OCI-M1 (cell line): ENCODE measurements at places on chromosomes 11 and 22.

- no peak for DNase-seq
Measured at GRCh38 chr22:46598224-46598623, 22.0 kb upstream of the GRAMD4 start.

DNA sequence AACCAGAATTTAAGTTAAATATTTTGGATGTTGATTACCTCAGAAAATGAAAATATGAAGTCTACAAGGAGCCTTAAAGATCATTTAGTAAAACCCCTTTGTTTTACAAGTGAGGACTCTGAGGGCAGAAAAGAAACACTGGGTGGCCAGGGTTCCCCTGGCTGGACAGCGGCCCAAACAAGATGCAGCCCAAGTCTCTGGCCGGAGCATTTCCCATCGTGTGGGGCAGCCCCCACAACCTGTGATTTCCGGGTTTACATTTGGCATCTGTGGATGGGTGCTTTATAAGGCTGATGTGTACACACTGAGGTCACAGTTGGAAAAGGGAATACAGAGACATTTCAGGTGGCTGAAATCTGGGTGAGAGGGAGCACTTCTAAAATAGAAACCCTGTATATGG is 28.8 kb upstream of the B3GAT1 start:
- DNase-seq, result no peak

DNA sequence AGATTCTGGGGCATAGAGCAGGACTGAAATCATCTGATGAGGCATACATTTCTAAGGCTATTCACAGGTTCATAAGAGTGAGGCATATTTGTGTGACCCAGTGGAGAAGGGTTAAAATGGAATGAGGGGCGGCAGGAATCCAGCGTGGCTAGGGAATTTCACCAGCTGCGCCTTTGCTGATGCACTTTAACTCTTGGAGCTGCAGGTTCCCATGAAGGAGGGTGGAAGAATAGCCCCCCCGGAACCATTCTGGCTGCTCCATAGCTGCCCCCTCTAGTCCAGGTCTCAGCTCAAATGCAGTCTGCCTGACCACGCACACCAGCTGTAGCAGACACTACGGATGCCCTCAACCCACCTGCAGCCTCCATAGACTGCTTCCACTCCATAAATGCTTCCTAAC is 31.5 kb downstream of the TENM4 start:
- no peak for DNase-seq

DNA sequence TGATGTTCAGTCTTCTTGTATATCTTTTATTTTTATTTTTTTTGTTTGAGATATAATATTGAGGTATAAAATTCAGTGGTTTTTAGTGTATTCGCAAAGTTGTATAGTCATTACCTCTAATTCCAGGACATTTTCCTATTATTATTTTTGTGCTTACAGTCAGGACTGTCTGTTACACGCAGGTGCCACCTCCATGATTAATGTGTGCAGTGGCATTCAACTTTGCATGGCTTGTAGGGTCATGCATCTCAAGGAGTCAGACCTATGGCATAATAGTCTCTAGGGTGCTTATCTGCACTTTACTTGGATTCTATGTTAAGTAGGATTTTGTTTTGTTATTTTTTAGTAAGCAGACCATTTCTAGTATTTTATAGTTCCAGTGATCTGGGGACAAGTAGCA is 1.0 kb downstream of the CTR9 start:
- DNase-seq, result peak; percentile 37

GRCh38 chr11:111423250-111423615 is 44.2 kb upstream of the POU2AF1 start:
- DNase-seq, result no peak

- no peak for DNase-seq
Measured at GRCh38 chr11:122670131-122670530, 14.6 kb downstream of the UBASH3B start.

DNA sequence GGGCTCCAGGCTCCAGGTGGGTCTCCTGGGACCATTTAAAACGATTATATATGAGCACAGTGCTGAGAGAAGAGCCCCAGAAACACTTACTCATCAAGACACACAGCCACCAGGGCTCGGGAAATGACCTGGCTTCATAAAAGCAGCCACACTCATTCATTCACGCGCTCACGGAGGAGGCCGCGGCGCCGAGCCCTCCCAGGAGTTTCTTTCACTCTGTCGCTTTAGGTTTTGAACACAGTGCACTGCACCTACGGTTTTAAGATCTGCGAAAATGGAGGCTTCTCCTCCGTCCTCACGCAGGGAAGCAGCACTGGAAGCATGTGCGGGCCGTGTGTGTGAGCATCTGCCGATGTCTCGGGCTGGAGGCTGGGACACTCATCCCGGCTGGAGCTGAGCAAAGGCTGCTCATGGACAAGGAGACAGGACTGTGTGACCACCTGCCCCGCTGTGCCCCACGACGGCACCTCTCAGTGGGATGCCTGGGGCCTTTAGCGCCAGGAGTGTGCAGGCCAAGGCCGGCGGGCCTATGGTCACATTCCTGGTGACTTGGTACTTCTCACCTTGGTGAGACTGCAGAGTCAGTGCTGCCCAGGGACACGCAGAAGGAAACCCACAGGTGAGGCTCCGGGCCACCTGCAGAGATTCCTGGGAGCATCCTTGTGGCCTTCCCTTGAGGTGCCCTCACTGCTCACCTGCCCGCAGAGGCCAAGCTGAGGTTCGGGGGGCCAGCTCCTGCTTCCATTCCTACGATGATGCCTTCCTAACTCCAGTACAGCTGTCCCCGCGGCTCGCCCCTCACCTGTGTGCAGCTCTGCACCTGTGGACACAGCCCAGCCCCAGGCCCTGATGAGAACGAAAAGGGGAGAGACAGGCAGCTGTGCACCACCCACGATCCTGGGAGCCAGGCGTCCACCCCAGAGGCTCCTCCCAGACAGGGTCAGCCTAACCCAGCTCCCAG is 872.0 kb downstream of the BRD1 start:
- DNase-seq, result no peak

- no peak for DNase-seq
Measured at GRCh38 chr11:1339066-1339675, 29.7 kb upstream of the TOLLIP start.

- no peak for DNase-seq
Measured at GRCh38 chr11:57476757-57477506, 16.6 kb downstream of the RTN4RL2 start.

DNA sequence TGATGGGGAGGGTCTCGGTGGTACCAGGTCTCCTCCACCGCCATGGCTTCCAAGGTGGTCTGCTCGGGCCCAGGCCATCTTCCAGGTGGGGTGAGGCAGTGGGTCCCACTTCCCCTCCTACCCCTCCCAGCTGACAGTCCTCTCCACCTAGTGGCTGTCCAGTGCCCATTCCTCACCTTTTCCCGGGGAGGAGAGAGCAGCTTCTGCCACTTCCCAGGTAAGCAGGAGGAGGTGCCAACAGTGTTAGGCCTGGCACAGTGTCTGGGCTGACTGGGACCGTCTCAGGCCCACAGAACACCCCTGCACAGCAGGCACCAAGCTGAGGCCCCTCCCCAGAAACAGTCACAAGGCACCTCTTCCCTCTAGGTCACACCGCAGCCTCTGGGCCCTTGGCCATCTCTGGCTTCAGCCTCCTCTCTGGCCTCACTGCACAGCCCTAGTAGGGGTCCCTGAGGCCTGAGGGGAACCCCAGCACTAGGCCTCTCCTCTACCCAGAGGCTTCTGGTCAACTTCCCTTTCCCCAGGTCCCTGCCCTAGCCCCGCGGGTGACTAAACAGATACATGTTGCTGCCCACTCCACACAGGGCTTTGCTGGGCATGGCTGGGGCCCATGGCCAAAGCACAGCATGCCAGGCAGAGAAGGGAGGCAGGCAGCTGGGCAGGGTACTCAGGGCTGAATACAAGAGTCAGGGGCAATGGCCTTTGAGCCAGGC is 2.3 kb upstream of the ANKRD13D start:
- DNase-seq, result no peak

DNA sequence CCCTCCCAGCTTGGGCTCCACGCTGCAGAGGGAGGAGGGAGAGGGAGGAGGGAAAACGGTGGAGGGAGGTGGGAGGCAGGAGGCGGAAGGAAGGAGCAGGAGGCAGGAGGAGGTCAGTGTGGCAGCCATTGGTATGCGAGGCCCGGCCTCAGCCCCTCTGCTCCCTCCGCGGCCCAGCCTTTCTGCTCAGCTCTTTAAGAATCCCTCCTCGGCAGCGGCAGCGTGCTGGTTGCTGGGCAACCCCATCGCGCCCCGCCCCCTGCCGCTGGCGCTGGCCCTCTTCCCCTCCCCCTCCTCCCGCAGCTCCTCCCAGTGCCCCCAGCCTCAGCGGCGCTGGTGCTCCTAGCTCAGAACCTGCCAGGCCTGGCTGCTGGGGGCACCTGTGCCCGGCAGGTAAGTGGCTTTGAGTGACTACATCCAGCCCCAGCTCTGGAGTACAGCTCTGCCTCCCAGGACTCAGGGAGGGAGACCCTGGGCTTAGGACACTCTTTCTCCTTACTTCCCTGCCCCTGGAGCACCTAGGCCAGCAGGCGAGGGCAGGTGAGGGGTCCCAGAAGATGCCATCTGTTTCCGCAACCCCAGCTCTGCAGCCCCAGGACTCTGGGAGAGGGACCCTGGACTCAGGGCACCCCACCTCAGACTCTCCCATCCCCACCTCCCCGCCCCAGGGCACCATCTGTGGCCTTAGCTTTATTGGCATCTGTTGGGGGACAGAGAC is 7.2 kb upstream of the FLRT1 start:
- no peak for DNase-seq

DNA sequence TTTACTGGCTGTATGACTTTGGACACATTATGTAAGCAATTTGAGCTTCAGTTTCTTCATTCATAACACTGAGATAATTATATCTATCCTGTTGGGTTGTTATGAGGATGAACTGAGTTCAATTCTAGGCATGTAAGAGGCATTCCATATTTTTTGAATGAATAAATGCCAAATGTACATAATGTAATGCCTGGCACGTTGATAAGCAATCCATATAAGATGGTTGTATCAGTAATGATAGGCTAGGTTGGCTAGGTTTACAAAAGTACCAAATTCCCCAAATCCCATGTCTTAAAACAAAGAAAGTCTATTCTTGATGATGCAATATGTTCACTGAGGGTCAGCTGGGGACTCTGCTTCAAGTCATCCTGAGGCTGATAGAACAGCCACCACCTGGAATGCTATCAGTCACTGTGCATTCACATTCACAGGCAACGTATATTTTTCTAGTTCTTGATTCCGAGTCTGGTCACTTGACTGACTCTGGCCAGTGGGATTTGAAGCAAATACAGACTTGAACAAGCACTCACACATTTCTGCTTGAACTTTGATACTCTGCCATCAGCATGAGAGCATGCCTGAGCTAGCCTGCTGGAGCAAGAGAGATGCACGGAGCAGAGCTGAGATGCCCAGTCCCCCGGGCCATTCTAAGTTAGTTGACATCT is 104.0 kb upstream of the TIMP3 start:
- no peak for DNase-seq

GRCh38 chr11:69054397-69055211 is 5.9 kb downstream of the TPCN2 start:
- no peak for DNase-seq

DNA sequence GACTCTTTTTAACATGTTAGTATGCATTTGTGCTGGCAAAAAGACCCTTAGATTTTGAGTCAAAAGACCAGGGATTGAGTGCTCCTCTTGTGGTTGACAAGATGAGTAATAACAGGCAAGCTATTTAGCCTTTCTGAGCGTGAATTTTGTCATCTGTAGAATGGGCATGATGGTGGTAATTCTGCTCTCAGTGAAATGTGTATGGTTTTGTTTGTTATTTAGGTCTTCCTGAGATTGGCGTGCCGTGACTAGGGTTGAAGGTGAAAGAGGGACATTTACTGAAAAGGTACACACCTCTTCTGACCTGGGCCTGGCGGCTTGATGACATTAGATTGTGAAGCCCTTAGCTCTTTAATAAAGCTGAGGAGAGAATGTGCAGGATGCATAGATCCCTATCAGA is 8.4 kb upstream of the CEP295 start:
- DNase-seq, result no peak

- DNase-seq, result no peak
Measured at GRCh38 chr11:15114501-15115475, at the start of gene INSC. INSC (plus strand) TSS chr11:15114923; CDS start chr11:15149175, 34,252 bp downstream.

- DNase-seq, result no peak
Measured at GRCh38 chr22:49737101-49737551, 90.5 kb downstream of the BRD1 start.

GRCh38 chr11:114813189-114813718 is 134.9 kb downstream of the NXPE2 start:
- no peak for DNase-seq

DNA sequence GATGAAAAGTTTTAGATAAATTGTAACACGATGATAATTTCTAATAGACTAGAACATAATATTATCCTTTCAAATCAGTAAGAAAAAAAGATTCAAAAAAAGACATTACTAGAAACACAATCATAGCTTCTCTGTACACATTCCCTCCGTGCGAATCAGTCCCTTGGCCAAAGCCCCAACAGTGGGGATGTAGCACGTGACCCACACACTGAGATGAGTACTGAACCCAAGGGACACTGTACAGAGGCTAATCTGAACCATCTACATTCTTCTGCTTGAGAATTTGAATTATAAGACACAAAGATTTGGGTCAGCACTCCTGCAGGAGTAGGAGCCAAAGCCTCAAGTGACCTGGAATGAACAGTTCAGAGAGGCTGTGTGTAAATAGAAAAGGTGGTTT is 353.7 kb downstream of the INSC start:
- no peak for DNase-seq

- no peak for DNase-seq
Measured at GRCh38 chr11:11975201-11976092, 33.0 kb downstream of the DKK3 start.

DNA sequence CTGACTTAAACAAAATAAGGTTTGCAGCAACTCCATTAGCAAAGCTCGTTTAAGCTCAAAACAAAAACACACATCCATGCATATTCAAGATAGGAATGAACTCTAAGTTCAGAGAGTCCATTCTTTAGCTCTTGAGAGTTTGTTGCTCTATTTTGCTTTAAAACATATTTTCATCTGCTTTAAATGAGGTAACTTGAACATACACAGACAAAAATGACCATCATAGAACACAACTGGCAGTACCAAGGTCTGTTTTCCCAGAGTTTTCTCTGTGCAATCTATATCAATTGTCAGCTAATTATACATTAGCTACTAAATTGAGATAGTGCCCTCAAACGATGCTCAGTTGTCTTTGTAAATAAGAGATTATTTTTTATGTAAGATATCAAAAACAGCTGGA is 423.2 kb upstream of the ANO3 start:
- DNase-seq, result no peak

DNA sequence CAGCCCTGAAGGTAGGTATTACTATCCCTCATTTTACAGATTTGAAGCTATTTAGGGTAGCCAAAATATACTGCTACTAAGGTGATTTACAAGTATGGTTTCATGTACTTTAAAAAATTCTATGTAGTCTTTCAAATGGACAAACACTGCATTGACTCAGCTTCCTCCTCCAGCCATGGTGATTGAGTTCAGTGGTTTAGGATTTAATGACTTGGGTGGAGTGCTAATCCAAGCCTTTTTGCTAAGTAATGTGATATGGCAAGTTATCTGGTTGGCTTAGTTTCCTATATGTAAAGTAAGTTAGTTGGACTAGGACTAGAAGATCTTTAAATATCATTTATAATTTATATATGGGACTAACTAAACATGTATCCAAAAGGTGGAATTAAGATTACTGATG is 77.9 kb downstream of the ARHGAP20 start:
- DNase-seq, result no peak

- no peak for DNase-seq
Measured at GRCh38 chr11:28077521-28077920, 30.4 kb downstream of the KIF18A start.
